ENCODE measurements at places on chromosomes 1 and 21.

DNA sequence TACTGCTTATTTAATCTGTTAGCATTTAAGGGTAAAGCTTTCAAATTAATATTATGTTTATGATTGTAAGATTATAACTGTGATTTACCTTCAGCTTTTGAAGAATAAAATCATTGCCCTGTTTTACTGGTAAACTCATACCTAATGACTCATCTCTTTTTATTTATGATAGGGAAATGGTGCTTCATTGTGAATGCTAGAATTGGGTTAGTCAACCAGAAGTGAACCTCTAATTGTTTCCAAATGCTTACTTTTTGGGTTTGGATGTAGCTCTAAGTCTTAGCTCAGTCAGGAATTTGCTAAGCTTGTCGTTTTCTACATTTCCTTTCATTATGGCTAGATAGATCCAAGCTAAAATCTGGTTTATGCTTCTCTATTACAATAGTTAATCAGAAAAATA lies 59.4 kb downstream of the SLC30A7 start:
- DNase-seq, result no peak

DNA sequence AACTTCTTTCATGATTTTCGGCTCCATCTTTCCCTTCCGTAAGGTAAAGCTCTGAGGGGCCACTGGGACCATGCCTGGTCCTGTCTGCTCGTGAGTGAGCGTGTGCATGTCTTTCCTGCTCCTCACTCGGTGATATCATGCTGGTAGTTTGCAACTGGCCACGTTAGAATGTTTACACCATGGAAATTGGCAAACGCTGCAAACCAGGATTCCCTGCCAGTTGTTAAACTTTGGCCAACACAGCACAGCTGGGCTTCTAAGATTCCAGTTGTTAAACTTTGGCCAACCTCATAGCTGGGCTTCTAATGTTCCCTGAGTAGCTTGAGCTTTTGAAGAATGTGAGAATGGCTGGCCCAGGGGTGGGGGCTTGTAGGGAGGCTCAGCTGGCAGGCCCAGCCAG lies 68.0 kb upstream of the ACTL8 start:
- DNase-seq, result no peak

- DNase-seq, result no peak
Observed at GRCh38 chr1:99725996-99726395, 40.4 kb downstream of the FRRS1 start.

DNA sequence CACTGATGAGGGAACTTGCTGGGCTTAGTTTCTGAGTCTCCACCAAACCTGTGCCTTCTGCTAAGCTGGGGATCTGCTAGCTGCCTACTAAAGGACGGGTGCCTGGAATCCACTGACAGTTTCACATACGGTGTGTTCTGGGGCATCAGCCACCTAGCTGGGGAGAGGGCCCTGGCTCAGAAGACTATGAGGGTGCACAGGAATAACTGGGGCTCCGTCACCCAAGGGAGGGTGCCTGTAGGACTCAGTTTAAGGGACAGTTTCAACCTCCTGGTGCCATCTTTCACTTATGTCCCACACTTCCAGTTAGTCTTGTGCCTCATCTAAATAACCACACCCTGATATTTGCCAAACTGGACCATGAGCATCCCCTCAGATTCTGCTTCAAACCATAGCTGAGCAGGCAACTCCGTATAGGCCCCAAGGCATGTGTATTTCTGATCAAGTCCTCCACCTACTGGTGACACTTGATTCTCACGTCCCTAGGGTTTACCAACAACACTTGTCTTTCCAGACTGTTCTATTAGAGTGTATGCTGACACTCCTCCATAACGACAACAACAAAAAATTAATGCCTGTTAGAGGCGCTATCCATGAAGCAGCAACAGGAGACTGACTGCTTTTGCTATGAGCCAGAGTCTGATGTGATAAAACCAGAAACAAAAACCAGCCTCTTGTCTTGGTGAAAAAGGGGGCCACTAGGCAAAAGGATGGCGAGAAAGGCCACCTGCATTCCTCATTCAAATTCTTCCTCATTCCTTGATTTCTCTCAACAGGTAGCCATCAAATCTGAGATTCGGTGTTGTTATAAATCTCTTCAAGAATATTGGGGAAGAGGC lies 55.0 kb upstream of the PAXBP1 start:
- DNase-seq, result peak; percentile 63

DNA sequence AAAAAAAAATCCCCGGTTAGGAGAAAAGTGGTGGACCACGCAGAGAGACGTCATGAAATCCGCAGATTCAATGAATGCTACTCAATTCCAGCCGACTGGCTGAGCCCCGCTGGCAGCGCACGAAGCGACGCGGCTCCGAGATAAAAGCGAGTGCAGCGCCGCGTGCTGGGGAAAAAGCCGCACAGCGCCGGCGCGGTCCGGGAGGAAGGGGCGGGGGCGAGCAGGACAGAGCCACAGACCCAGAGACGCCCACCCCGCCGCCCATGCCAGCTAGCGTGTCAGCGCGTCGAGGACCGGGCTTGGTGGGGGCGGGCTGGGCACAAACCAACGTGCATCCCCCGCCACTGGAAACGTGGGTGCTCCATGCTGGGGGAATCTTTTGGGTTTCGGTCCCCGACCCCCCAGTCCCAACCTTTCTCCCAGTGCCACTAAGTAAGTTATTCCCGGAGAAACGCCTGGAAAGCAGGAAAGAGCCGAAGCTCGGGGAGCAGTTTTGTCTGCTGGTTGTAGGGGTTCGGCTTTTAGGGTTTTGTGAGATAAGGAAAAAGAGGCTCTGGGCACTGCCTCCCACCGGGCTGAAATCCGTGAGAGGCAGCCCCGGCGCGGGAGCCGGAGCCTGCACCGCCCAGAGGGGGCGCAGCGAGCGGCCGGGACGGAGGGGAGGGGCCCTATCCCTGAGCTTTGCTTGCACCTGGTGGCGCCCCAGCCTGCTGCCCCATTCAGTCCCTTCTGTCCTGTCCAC lies at the start of gene KCNJ6:
KCNJ6 (minus strand) TSS at position 148 of the 742 bp plus-strand sequence. CDS start 75,775 bp downstream, outside the sequence.
- peak; percentile 89 for DNase-seq

GRCh38 chr1:150887018-150887417 lies at the start of gene CTXND2:
TSS of gene CTXND2 (plus strand) at chr1:150887136. CDS start at chr1:150912315, 25,179 bp downstream.
- DNase-seq, result no peak

DNA sequence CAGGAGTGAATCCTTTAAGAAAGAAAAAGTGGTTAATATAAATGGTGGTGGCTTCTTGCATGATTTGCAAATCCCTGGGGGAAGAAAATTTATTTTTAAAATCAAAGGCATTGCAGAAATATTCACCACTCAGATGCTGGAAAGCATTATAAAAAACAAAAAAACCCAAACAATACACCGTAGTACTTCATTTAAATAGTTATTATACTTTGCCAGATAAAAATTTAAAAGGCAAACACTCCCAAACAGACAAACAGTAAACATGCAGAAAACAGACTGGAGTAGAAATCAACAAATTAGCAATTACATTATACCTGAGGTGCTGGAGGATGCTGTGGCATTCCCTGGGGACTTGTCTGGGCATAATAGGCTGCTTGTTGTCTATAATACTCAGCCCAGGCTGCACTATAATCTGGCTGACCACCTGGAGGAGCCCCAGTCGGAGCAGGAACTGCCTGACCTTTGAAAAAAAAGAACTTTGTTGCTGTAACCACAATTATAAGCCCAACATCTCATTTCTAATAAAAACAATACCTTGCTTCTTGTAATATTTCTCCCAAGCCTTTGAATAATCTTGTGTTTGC lies 29.9 kb downstream of the FUBP1 start:
- DNase-seq, result peak; percentile 70

GRCh38 chr1:178011465-178011828 lies 41.6 kb upstream of the SEC16B start:
- peak; percentile 64 for DNase-seq

DNA sequence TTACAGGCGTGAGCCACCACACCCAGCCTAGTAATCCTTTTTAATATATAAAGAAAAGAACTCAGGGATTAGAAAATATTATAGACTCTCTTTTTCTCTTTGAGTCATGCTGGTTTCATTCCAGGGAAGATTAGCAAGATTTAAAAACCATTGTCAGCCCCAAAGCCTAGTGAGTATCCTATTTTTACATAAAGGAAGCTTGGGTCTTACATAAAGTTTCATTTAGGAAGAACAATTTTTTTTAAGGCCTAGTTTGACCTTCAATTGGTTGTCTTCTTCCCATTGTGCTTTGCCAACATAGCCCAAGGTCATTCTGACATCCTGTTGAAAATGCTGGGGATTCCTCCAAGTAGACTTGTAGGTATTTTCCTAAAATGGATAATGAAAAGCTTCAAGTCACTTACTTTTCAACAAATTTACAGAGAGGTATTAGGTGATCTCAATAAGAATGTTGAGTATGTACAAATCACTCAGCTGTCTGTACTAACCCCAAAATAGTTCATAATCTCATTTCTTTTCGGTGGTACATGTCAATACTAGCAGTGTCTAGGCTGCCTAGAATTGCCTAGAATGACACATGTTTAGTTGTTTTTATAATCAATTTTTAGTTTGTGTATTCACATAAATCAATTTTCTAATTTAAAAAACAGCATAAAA lies 4.3 kb upstream of the KIF14 start:
- DNase-seq, result no peak

GRCh38 chr1:232597721-232598120 lies 32.2 kb downstream of the SIPA1L2 start:
- DNase-seq, result no peak

GRCh38 chr1:151581451-151581850 lies 30.4 kb upstream of the SNX27 start:
- DNase-seq, result no peak

GRCh38 chr1:221777431-221778072 lies 35.7 kb upstream of the DUSP10 start:
- no peak for DNase-seq

- no peak for DNase-seq
Observed at GRCh38 chr1:162872981-162873380, 12.0 kb upstream of the CCDC190 start.

GRCh38 chr1:24536391-24536840 lies 19.5 kb upstream of the NCMAP start:
- DNase-seq, result peak; percentile 67

- DNase-seq, result no peak
Observed at GRCh38 chr21:26935977-26936376, 30.9 kb downstream of the ADAMTS5 start.

DNA sequence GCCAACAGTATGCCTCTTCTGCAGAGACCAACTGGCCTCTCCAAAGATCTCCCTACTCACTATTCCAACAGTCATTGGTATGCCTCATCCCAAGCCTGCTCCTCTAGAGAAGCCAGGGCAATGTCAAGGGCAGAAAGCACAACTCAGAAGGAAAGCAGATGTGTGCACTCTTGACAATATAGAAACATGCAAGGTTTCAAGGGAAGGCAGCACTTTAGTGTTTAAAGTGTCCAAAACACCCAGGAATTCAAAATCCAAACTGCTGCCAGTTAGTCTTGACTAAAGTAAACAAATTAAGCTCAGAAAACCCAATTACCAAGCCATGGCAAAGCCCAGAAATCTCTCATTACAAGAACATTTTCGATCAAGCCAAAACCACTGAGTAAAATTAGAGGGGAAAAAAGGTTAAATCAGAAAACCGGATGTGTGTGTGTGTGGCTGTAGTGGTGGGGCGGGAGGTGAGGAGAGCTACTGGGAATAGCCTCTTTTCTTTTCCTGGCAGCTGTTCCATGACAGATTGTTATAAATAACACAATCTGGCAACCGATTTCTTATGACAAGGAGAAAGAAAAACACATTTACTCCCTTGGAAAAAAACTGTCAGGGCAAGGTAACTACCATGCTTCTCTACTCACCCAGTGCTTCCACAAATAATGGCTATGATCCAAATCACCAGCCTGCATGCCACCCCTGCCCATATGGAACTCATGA lies 39.2 kb downstream of the EIF2B3 start:
- no peak for DNase-seq

DNA sequence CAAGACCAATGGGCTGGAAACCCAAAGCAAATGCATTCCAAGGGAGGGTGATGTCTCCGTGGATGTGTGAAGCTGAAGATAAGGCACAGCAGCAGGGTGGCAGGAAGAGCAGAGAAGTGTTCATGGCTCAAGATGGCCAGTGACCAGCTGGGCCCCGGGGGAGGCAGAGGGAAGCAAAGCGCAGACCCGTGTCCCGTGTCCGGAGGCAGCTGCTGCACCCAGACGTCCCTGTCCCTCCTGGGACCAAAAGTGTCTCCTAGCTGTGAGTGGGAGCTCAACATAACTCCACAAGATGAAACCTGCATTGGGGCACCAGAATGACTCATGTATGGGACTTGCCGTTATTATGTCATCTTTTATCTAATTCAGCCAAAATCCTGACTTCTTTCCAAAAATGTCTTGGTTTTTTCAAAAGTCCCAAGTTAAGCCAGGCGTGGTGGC lies 118.2 kb downstream of the RIPK4 start:
- DNase-seq, result no peak

DNA sequence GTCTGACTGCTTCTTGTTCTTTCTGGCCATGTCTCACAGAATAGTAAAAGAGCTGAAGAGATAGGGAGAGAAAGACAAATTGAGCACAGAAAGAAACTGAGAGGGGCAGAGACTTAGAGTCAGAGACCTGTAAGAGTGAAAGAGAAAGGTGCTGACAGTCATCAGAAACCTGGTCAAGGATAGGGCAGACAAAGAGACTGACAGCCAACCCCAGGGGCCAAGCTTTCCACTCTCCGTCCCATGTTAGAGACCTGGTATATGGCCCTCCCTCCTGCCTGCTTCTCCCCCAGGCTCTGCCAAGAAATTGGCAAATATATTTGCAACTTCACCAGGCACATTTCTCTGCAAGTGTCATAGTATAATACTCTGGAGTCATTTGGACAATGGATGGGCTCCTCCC lies 64.6 kb downstream of the RHBG start:
- no peak for DNase-seq

DNA sequence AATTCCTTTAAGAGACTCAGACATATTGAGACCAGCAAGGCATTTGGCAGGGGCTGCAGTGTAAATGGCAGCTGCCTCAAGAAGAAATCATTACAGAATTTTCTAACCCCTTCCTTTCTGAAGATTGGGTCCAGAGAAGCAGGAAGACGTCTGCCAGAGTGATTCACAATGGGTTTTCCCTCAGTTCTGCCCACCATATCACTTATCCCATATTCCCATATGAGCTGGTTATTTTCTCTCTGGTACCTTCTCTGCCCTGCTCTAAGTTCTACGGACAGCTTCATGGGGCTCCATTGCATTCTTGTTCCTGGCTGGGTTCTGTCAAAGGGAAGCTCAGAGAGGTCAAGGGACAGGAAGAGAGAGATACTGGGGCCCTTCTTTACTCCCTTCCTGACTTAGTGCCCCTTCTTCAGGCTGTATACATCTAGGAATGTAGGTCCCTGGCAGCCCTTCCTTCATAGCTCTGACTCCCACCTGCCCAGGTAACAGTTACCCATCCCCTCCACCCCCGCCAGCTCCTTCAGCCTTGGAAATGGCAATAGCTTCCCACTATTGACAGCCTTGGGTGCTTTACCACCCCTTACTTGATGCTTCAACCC lies 420.6 kb upstream of the DAB1 start:
- DNase-seq, result no peak

DNA sequence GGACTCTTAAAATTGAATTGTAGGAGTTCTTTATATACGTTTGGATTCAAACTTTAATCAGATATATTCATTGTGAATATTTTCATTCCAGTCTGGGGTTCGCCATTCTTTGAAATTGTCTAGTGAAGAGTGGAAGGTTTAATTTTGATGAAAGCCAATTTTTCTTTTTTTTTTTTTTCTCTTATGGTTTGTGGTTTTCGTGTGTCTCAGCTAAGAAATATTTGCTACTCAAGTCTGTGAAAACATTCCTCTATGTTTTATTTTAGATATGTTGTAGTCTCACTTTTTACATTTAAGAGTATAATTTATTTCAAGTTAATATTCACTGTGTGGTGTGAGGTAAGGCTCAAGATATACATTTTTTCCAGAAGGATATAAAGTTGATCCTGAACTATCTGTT lies 220.5 kb downstream of the KCNT2 start:
- no peak for DNase-seq

- no peak for DNase-seq
Observed at GRCh38 chr1:7620196-7620595, 150.9 kb upstream of the VAMP3 start.

- peak; percentile 83 for DNase-seq
Observed at GRCh38 chr1:158035014-158035413, 41.6 kb downstream of the KIRREL1 start.

Data from islet precursor cell (in vitro differentiated cells).